IPS-NIHi11 (cell line): ENCODE measurements at places on chromosomes 16 and 17.

GRCh38 chr16:1378087-1378803 is 26.5 kb downstream of the GNPTG start:
- no peak for DNase-seq

- DNase-seq = peak; percentile 72
Observed at GRCh38 chr17:1143573-1143972, 36.2 kb downstream of the ABR start.

GRCh38 chr16:84322749-84323148 is 28.1 kb downstream of the WFDC1 start:
- no peak for DNase-seq

- no peak for DNase-seq
Observed at GRCh38 chr16:66263973-66264310, 102.5 kb upstream of the CDH5 start.

DNA sequence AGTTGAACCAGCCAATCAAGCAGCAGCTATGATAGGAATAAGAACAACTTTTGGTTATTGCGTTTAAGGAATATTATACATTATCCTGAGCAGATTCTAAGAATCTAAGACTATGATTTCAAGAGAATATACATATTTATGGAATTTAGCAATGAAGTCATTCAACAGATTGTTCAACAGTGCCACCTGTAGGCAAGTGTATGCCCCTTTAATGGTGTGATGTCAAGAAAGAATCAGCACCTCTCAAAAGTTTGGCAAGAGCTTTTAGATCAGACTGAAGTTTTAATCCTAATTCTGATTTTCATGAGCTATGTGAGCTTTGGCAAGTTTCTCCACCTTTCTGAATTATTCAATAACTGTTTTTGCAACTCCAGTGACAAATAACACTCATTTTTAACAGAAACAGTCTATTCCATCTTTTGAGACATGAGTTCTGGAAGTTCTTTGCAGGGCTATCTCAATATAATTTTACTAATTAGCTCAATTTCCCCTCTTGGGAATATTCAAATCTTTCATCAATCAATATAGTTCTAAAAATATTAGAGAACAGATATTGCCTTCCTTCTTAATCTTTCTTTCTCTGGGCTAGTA is 474.3 kb upstream of the TOM1L1 start:
- peak; percentile 27 for DNase-seq

DNA sequence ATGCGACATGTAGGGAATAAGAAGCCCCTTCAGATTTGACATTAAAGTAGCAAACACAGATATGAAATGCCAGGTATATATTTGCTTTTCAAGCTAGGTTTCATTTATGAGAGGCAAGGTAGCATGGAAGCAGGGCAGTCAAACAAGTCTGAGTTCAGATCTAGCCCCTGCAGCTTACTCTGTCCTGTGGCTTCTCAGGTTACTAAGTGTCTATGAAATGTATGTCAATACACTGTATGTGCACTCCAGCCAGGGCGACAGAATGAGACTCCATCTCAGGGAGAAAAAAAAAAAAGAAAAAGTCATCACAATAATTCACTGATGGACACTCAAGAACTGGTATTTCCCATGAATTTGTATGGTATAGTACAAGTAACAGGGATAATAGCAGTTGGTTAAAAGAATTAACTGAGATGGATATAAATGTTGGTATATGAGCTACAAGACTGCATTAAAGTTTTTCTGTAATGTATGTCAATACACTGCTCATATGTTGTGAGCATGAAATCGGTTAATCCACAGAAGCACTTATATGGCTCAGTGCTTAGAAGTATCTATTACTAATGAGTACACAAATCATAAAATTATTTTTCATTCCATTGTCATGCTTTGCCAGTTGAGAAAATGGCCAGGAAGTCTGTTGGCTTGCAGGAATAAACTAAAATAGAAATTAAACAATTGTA is 2.9 kb upstream of the WSB1 start:
- DNase-seq = no peak

GRCh38 chr17:47953909-47954308 is 3.8 kb downstream of the PRR15L start:
- no peak for DNase-seq

DNA sequence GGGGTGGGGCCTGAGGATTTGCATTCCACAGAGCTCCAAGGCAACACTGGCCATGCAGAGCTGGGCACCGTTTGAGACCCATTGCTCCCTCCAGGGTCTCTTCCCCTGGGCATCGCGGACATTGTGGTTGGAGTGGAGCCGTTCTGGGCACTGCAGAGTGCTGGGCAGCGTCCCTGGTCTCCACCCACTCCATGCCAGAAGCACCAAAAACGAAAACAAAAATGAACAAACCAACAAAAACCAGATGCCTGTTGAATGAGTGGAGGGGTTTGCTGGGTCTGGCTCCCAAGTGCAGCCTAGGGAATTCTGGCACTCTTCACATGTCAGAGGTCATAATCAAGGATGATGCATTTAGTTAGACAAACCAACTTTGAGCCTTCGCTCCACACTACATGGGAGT is 17.9 kb downstream of the WNT9B start:
- DNase-seq = no peak

DNA sequence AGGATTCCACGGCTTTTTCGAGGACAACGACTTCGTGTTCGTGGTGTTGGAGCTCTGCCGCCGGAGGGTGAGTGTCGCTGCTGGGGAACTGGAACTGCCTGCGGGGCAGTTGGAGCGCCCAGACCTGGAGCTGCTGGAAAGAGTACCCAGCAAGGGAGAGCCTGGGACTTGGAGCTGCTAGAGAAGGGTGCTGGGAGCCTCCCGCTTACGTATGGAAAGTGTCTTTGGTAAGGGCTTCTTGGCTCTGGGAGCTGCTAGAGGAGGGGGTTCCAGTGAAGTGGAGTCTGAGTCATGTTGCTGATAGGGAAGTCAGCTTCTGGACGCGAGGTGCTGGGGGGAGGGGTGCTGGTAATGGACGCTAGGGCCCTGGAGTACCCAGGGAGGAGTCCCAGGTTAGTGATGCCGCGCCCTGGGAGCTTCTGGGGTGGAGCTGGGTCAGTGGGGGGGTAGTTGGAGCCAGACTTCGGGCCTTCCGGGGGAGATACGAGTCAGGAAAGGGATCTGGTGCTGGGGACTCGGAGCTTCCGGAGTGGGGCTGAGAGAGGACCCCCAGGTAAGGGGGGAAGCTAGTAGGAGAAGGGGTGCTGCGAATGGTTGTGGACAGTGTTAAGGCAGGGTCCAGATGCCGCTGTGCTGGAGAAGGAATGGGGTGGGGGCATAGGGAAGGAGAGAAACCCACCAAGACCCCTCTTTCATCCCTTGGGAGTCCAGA is 741 bp downstream of the PLK1 start:
- DNase-seq = peak; percentile 75

DNA sequence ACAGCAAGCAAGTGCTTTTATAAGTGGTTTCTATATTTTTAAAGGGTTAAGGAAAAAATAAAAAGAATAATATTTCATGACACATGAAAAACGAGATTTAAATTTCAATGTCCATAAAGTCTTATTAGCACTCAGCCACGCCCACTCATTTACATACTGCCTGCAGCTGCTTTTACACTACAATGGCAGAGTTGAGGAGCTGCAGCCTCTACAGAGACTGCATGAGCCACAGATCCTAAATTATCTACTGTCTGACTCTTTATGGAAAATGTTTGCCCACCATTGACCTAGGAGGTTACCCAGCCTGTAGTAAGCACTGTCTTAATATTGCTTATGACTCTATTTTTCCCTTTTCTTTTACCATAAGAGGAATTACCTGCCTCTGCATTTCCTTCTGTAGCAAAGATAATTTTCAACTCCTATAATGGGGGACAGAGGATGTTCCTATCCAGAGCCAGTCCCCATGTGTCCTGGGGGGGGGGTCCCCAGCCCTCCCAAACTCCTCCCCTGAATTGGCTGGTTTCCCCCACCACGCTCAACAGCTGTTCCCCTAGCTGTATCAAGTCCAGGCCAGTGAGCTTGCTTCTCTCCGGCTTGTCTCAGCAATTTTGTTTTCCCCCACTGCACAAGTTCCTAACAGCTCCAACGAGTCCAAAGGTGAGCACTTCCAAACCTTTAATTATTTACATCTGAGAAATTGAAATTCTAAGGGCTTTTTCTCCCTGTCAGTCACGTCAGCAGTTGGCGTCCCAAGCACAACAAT is 139.4 kb upstream of the ERCC4 start:
- no peak for DNase-seq

DNA sequence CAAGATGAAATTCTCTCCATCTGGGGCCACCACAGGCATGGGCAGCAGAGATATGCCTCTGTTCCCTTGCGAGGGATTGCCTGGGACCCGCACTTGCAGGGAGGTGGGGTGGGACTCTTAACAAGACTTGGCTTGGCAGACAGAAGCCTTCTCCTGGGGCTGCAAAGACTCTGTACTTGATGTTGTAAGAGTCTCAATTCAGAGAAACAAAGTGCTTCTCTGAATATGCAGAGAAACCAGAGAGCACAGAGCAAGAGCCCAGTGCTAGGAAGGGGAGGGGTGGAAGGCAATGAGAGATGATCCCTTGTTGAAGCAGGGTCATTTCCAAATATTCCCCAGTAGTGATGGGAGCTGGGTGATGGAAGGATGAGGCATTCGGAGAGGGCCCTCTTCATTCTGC is 2.2 kb downstream of the MMP28 start:
- no peak for DNase-seq

- no peak for DNase-seq
Observed at GRCh38 chr17:15456972-15457722, 10.3 kb downstream of the CDRT4 start.

DNA sequence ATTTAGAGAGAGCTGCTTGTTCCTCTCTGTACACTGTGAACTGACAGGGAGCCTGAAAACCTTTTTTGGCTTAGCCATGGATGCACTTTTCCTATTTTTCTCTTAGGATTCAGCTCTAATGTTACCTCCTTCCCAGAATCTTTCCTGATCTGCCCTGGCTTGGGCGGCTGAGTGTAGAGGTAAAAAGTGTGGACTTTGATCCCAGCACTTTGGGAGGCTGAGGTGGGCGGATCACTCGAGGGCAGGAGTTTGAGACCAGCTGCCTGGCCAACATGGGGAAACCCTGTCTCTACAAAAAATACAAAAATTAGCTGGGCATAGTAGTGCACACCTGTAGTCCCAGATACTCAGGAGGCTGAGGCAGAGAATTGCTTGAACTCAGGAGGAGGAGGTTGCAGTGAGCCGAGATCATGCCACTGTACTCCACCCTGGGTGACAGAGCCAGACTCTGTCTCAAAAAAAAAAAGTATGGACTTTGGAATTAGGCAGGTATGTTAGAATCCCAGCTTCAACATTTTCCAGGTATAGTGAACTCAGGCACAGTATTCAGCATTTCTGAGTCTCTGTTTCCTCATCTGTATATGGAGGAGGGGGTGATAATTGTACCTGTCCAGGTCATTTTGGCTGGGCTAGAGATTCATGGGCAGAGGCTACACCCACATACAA is 212.5 kb upstream of the EEF2KMT start:
- no peak for DNase-seq

DNA sequence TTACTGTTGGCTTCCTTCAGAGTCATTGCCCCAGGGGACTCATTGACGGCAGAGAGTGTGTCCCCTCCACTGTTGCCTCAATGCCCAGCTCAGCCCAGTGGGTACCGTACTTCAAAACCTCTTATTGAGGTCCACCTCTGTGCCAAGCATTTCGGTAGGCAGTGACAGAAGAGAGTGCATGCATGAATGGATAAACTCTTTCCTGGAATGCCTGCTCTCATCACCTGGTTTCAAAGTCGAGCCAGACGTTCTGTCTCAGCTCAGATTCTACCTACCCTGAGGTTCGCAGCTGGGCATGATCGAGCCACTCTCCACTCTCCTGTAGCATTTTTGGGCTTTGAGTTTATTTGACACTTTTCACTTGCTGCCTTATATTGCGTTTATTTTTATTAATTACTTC is 647.0 kb downstream of the MAF start:
- no peak for DNase-seq

DNA sequence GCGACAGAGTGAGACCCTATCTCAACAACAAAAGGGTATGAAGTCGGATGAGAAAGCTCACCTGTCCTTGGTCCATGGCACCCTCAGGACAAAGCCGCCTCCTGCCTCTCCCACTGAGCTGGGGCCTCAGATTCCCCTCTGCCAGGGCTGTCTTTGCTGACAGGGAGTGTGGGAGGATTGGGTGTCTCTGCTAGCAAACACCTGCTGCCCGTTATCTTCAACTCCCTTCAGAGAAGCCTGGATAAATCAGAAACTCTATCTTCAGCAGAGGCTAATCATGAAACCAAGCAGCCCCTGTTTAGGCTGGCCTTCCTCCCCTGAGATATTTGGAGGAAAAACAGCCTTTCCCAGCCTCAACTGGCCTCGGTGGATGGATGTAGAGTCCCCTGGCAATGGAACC is 36.3 kb upstream of the CDH1 start:
- no peak for DNase-seq

DNA sequence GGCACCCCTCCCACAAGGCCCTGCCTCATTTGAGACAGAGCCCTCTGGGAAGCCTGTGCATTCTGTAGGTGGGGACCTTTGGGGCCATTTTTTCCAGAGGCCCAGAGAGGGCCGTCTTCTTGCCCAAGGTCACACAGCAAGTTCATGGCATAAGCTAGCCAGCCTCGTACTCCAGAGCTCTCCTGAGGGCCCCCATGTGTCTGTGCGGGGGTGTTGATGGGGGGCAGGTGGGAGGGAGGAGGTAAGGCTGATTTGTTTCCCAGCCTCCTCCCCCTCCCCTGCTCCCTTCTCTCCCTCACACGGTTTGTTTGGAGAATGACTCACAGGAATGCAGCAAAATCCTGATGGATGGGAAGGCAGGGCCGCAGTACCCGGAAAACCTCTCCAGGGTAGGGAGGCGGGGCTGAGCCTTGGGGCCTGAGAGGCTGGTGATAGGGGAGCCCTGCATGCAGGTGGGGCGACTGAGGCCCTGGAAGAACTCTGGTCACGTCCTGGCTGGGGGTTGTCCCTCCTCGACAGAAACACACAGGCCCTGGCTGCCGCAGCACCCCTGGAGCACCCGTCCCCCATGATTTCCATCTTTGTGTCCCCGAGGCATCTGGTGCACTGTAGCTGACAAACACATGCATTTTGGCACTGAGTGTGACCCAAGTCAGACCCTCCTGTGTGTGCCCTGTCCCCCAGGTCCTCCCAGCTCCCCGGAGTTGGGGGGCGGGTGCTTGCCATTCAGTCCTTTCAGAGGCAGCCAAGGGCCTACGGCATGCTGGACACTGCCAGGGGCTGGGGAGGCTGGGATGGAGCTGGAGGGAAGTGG is 29.7 kb downstream of the RAI1 start:
- DNase-seq = peak; percentile 83

DNA sequence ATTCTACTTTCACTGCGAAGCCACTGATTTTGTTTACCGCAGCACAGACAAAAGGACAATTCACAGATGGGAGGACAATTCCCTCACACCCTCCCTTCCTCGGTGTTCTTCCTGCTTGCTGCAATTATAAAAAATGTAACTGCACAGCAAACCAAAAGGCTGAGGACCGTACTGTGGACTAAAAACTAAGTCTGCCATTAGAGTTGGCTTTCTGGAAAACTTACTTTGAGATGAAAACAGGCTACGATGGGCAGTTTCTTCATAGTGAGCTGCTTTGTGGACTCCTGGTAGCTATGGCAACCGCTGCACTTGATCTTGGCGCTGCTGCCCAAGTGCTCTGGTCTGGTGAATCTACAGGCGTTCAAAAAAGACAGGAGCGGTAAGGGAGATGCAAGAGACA is 35.2 kb downstream of the USP22 start:
- no peak for DNase-seq
